ENCODE measurements at places on chromosomes 11 and 22.

DNA sequence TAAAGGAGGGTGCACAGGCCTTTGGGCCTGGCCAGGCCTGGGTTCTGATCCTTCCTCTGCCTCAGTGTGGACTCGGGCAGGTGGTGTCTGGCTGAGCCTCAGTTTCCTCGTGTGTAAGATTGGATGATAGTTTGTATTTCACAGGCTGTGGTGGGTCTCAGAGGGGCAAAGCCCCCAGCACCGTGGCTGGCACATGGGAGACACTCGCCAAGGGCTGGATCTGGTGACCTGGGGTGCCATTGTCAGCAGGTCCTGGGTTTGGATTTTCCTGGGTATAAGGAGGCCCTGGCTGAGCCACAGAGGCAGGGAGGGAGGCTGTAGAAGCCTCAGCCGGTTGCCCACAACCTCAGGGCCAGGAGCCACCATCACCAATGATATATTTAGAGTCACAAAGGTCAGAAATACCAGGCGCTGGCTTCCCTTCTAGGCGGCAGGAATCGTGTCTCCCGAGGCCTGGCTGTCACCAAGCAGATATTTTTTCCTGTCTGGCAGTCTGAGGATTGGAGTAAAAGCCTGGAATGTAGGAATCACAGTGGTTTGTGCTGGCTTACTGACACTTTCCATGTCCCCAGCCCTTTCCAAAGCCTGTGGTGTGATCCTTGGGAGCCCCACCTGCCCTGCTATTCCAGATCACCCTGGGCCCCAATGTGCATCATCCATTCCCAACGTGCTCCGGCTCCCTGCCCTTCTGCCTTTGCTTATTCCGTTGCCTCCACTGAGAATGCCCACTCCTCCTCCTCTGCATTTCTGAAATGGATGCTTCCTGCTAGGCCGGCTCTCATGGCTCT is 15.6 kb downstream of the KCNC1 start:
- ATAC-seq = no peak

- no peak for ATAC-seq
Observed at GRCh38 chr11:34184505-34185015, 79.1 kb downstream of the NAT10 start.

- no peak for ATAC-seq
Observed at GRCh38 chr11:6755303-6755952, 16.3 kb downstream of the OR2AG2 start.

DNA sequence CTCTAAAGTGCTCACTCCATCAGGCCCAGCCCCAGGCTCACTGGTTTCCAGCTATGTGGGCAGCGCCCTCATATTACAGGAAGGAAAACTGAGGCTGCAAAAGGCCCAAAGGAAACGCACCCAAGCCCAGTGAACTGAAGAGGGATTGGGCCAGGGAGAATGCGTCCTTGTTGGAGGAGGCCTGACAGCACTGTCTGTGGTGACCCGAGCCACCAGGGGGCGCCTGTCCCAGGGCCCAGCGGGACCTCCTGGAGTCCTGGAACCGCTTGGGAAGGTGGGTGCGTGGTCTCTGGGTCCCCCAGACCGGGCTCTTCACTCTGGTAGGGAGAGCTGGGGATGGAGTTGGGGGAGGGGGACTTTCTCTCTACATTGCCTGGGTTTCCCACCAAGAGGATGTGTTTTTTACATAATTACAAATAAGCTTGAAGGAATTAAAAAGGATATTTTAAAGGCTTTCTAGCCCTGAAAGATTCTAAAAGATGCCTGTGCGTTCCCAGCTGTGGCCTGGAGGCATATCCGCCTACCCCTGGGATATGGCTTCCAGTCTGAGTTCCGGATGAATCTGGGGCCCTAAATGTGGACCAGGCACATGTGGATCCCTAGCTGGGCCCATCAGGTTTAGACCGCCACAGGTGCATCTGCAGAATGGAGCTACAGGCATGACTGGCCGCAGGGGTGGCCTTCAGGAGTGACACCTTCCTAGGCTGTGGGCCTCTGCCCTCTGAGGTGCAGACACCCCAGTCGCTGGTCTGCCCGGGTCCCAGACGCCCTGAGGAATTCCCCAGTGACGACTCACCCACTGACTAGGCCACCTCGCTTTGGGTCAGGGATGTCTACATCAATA is 4.2 kb downstream of the SPI1 start:
- ATAC-seq = peak; percentile 85

DNA sequence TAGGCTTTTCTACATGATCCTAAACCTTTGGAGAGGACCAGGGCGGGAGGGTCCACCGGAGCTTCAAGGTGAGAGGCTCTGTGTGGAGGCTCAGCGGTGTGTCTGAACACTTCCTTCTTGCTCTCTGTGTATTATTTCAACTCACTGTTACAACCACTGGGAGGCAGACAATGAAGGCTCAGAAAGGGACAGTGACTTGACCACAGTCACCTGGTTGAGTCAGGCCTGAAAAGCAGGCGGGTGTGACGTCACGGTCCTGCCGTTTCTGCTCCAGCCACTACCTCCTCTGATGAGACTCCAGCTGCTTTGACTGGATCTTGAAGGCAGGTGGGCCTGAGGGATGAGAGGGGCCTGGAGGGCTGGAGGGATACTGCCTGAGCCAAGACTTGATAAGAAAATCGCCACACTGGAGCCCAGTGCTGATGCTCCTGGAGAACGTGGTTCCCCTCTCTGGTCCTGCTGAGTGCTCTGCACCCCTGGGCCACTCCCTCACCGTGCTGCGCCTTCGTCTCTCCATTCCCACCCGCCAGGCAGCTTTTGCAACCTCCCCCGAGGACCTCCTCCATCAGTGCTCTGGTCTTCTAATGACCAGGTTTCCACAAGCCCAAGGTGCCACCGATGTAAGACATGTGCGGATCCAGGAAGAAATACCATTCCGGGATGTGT is 27.9 kb downstream of the KCNC1 start:
- no peak for ATAC-seq

GRCh38 chr11:7593481-7593880 is 79.7 kb downstream of the PPFIBP2 start:
- ATAC-seq = no peak

- ATAC-seq = peak; percentile 67
Observed at GRCh38 chr11:662689-663274, 25.7 kb downstream of the DRD4 start.

GRCh38 chr11:123504401-123504800 is 74.3 kb downstream of the GRAMD1B start:
- no peak for ATAC-seq

DNA sequence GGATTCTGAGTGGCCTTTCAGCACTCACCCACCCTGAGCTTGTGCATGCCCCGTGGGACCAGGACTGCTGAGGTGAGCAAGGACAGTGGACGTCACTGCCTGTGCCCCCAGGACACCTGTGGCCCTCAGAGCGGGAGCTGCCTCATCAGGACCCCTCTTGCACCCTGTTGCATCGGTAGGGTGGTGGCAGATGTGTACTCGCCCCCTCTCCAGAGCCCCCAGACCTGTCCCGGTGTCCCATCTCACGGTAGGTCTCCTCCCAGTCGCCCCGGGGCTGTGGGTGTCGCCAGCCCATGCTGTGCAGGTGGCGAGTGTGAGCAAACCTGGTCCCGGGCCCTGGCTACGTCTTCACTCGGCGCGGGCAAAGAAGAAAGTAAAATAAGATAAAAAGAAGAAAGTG is 374.2 kb downstream of the TBC1D22A start:
- no peak for ATAC-seq

Data from gastroesophageal sphincter (tissue), 4 donors.